ENCODE measurements at places on chromosomes 5 and 9.

DNA sequence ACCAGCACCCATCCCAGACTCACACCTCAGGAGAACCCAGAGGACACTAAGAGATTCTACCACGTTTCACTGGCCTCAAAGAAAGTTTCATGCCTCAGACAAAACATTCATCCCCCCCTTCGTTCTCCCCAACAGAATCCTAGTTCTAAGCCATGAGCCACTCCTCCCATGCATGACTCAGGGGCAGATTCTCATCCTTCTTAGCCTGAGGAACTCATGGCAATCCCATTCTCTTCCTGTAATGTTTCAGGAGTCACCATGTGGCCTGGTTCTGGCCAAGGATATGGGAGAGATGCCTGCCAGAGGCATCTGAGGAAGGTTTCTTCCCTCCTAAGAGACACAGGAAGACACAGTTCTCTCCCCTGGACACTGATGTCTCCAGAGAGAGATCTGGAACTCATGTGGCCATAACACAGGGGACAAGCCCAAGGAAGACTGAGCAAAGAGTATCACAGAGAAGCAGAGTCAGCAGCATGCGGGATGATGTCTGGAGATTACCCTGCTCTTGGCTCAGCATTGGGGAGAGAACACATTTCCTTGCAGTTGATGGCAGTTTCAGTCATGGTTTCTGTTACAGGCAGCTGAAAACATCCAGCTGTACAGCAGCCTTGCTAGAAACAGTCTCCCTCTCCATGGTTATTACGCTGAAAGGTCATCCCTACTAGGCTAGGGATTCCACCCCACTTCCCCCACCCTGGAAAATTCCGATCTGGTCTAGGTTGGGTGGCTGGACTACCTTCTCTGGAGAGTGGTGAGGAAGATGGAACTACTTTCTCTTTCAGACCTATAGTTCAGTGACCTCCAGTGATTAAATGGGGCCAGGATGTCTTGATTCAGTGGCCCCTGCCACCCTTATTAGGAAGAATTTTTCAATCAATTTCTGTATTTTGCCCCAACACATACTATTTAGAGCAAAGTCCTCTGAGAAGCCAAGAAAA is 115.4 kb downstream of the ZNF608 start:
- no peak for DNase-seq

DNA sequence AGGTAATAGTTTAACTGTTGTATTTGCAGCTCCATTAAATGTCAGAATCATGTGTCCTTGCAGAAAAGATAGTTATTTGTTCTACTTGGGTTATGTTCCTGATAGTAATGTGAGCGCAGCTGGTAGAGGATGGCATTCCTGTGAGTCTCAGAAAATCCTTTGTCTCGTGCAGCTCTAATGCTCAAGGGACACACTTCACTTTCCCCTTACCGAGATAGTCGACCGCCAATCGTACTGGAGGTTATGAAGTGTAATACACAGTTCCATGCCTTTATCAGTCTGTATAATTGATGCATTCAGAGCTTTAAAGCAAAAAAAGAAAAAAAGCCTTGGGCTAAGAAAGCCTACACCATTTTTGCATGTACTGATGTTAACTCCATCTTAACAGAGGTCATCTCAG is 60.2 kb upstream of the SRP19 start:
- DNase-seq: no peak

- DNase-seq: no peak
Observed at GRCh38 chr5:136103118-136103517, 29.5 kb upstream of the SMAD5 start.

DNA sequence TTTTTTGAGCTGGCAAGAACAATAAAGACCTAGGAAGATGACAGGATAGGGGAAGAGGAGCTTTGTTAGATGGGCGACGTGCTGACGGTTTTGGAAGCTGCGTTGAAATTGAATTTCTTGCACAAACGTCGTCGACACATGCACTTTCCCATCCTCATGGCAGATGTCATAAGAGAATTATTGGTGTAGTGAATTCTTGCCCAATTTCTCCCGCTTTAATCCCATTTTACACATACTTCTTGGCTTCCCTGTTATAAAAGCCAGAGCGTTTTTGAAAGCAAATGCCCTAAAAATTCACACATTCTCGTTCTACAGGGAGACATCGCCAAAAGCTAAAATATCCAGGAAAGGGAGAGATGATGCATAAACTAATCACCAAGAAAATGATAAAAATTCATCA is 109.8 kb upstream of the DAP start:
- DNase-seq: no peak

GRCh38 chr9:119487118-119487827 is 118.0 kb upstream of the BRINP1 start:
- no peak for DNase-seq

GRCh38 chr5:43121913-43122484 is 1.3 kb downstream of the ZNF131 start:
- DNase-seq: no peak

DNA sequence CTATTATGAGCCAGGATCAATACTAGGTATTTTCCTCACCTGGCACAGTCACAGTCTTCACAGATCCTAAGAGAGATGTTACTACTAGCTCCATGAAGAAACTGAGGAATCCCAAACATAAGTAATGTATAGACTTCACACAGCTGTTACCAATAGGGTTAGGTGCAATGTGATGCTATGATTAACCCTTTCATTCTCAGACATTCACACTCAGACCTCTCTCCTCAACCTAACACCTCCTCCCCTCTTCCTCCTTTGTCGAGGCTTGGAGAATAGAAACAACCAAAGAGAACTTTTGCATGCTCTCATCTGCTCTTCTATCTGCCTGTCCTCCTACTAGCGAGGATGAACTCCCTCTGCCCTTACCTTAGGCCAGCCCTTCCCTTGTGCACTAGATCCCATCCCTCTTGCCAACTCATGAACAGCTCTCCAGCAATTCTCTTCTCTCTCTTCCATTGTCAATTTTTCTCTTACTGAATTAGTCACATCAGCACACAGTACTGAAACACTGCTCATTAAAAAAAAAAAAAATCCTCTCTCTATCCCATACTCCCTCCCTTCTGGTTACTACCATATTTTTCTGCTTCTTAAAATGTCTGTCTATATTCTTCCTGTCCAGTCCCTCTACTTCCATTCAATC is 47.7 kb downstream of the MAPKAP1 start:
- no peak for DNase-seq

DNA sequence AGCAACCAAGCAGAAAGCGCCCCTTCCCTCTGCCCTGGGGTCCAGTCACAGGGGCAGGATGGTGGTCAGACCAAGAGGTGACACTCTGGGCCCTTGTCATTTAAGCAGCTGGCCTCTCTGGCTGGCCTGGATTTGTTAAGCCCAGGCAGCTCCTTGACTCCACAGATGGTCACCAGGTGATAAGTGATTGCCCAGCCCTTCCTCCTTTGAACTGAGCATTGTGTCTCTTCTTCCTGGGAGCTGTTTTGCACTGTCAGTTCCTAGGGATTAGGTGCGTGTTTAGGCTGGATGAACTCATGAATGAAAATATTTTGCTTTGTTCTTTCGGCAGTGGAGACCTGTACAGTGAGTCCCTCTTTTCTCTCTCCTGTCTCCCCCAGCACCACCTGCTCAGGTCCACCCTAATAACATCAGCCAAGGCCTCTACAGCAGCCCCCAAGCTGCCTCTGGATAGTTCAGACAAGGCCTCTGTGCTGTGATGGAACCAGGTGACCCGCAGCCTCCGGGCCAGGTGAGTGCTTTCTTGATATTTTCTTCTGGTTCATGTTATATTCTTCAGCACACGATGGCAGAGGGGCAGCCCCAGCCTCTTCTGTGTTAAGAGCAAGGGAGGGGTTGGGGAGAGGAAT is 139.7 kb upstream of the PITX1 start:
- no peak for DNase-seq

GRCh38 chr9:37636511-37637448 is 14.0 kb upstream of the FRMPD1 start:
- no peak for DNase-seq

DNA sequence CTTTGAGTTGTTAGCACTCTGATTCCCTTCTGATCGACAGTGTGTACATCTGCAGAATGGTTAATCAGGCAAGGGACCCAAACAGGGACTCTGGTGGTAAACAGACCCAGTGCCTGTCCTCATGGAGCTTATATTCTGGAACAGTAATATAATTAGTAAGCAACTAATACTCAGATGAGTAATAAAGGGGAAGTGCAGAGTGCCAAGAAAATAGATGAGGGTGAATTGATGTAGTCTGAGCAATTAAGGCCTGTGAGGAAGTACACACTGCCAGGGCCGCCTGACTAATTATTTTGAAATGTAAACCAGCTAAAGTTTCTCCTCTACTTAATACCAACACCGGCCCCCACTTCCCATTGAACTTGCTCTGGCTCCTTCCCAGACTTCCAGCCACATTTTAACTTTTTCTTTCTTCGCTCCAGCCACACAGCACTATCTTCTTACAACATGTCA is 4.2 kb downstream of the DHX29 start:
- no peak for DNase-seq

- DNase-seq: no peak
Observed at GRCh38 chr5:74401281-74401945, 239.1 kb downstream of the ENC1 start.

GRCh38 chr9:37926737-37927118 is 22.8 kb upstream of the SLC25A51 start:
- no peak for DNase-seq

GRCh38 chr5:81165493-81166119 is 67.5 kb upstream of the CKMT2 start:
- no peak for DNase-seq

DNA sequence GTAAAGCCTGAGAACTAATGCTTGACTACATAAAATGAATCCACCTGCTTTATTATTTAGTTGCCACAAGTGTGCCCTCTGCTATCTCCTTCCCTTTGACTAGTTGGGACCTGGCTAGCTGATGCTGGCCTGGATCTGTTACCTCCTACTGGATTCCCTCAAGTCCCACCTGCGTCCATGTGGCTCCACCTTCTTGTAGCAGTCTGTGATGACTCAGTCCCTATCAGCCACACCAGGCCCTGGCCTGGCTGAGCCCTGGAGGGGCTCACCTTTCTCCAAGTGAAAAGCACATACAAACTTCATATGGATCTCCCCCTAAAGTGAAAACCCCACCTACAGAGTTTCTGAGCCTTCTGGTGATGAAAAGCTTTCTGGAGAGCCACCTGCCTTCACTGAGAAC is 611.4 kb downstream of the SEMA5A start:
- DNase-seq: no peak

DNA sequence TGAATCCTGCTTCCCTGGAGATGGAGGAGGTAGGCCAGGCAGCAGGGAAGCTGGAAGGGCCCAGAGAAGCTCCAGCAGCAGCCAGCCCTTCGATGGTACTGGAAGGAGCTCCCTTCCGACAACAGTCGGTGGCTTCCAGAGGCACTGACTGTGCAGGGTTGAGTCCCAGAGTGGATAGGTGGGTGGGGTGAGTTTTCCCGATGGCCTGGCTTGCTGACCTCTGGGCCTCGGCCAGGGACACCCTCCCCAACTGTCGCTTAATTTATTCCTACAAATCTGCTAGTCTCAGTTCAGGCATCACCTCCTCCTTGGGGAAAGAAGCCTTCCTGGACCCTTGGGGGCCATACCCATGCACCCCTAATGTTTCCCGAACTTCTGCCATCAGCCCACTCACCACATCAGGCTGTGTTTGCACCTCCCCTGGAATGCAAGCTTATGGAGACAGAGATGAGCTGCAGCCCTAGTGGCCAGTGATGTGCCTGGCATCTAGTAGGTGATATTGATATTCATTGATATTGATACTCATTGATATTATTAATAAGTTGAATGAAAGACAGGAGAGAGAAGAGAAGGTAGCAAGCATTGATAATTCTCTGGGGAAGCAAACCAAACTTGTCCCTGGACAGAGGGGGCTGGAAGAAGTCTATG is 104.6 kb upstream of the BOD1 start:
- no peak for DNase-seq

- no peak for DNase-seq
Observed at GRCh38 chr9:121331549-121331948, 38.5 kb downstream of the STOM start.

DNA sequence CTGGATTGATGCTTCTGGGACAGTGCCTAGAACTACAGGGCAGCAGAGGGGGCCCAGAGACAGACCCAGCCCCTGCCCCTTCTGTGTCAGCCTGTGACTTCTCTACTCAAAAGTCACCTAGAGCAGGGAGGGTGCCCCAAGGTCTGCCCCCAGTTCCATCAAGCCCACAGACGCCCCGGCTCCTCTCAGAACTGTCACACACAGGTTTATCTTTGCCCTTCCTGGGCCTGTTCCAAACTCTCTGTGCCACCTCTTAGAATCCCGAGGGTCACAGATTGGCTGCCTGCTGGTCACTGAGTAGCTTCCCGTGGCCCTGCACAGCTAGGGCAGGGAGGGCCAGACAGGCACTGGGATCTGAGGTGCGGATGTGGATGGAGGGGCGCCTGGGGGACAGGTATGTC is 1.7 kb downstream of the RGS14 start:
- DNase-seq: no peak

DNA sequence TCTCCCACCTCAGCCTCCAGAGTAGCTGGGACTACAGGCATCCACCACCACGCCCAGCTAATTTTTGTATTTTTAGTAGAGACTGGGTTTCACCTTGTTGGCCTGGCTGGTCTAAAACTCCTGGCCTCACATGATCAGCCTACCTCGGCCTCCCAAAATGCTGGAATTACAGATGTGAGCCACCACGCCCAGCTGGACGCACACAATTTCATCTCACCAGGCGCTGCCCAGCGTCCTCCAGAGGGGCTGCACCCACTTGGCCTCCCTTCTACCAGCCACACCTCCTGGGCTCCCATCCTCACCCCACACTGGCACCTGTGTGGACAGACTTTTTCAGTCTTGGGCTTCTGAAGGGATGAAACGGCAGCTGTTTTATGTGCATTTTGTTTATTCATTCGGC is 3.8 kb upstream of the EXOC3 start:
- peak; percentile 2 for DNase-seq

DNA sequence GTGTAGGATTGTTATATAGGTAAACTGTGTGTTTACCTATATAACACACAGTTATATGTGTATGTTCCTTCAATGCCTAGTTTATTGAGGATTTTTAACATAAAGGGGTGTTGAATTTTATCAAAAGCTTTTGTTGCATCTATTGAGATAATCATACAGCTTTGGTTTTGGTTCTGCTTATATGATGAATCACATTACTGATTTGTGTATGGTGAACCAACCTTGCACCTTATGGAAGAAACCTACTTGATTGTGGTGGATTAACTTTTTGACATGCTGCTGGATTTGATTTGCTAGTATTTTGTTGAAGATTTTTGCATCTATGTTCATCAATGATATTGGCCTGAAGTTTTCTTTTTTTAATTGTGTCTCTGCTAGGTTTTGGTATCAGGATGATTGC is 194.9 kb downstream of the TMEM167A start:
- no peak for DNase-seq

DNA sequence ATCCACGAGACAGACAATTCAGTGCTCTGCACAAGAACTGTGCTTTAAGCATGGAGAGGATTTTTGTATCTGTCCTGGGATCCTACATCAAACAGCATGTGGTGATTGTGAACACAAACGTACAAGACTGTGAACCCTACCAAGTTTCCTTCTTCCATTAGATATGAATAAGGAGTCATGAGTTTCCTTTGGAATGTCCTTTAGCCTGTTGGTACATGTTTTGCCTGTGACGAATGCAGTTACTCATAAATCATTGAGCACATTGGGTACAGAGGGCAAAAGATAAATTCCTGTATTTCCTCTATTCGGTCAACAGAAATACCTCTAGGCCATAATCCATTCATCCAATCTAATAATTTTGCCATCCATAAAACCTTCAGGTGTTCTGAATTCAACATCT is 61.5 kb downstream of the FXN start:
- no peak for DNase-seq
